Thoracic aorta endothelial cell (primary cell): ENCODE measurements at places on chromosomes 3 and 15. TPM values are rescaled to one million over a fixed set of nuclear protein-coding genes. Genes with fewer than 3 reads are reported as not detected.

IQCF2 gene
- total RNA-seq = not detected in 2 replicates

ROBO1 gene
- 13.3 and 20.9 TPM in 2 replicates for total RNA-seq

FBXW12 gene
- total RNA-seq = not detected in 2 replicates

INO80 gene
- 31.9 and 32.8 TPM in 2 replicates for total RNA-seq
